ENCODE measurements at places on chromosomes 11 and 22. TPM values are rescaled to one million over a fixed set of nuclear protein-coding genes. Genes with fewer than 3 reads are reported as not detected.

The PGA4 gene
- total RNA-seq = 1.3 TPM

The RCOR2 gene
- 0.37 TPM for total RNA-seq

The TREH gene
- total RNA-seq = 0.14 TPM

The TRIM49 gene
- not detected for total RNA-seq

The FOLH1 gene
- total RNA-seq = 0.12 TPM

The TIMP3 gene
- total RNA-seq = 50.5 TPM

The SCUBE2 gene
- total RNA-seq = 7.1 TPM

The FOLR2 gene
- 0.51 TPM for total RNA-seq

The BIRC2 gene
- 21.9 TPM for total RNA-seq

The SELENOH gene
- 52.4 TPM for total RNA-seq

The EFEMP2 gene
- total RNA-seq = 40.6 TPM

The EMID1 gene
- total RNA-seq = 9.6 TPM

The WT1 gene
- 0.09 TPM for total RNA-seq

The VSIG10L2 gene
- total RNA-seq = not detected

The TYR gene
- not detected for total RNA-seq

The FIBP gene
- total RNA-seq = 20.7 TPM

The SAA4 gene
- not detected for total RNA-seq

The IGSF22 gene
- total RNA-seq = 0.71 TPM

The F2 gene
- 0.16 TPM for total RNA-seq

The PIH1D2 gene
- 1.1 TPM for total RNA-seq

The CPT1A gene
- total RNA-seq = 19.1 TPM

The CLMP gene
- total RNA-seq = 0.98 TPM

The ALX4 gene
- total RNA-seq = 0.04 TPM

The CDC45 gene
- total RNA-seq = not detected

The NRIP3 gene
- total RNA-seq = 0.23 TPM

The FERMT3 gene
- total RNA-seq = 4.1 TPM

The TNNI2 gene
- not detected for total RNA-seq

The GAL3ST3 gene
- 0.41 TPM for total RNA-seq

The LYVE1 gene
- total RNA-seq = 1.1 TPM

The MIOX gene
- total RNA-seq = not detected

The APOL4 gene
- total RNA-seq = 0.35 TPM

The CARD18 gene
- total RNA-seq = not detected

The DKK3 gene
- 3.9 TPM for total RNA-seq

The OR8D4 gene
- total RNA-seq = 2.8 TPM

The SEC14L3 gene
- total RNA-seq = not detected

The PLAAT3 gene
- total RNA-seq = 15.2 TPM

The EFCAB6 gene
- total RNA-seq = 2.3 TPM

The TMPRSS4 gene
- not detected for total RNA-seq

The CYTH4 gene
- total RNA-seq = 0.79 TPM

The PGGHG gene
- total RNA-seq = 173 TPM

The XKR3 gene
- not detected for total RNA-seq

The PHLDA2 gene
- 2.5 TPM for total RNA-seq

The APLNR gene
- 0.41 TPM for total RNA-seq

The TIRAP gene
- 6.1 TPM for total RNA-seq

The PDE3B gene
- 7.2 TPM for total RNA-seq

The ACCSL gene
- not detected for total RNA-seq

All from pancreas (tissue), 10 donors.